Activated effector memory CD4-positive, alpha-beta T cell treated with anti-CD3 and anti-CD28 coated beads, Interleukin-2, amount 50 U/mL, for 16 hours (primary cell): ENCODE measurements at places on chromosomes 6 and 20.

DNA sequence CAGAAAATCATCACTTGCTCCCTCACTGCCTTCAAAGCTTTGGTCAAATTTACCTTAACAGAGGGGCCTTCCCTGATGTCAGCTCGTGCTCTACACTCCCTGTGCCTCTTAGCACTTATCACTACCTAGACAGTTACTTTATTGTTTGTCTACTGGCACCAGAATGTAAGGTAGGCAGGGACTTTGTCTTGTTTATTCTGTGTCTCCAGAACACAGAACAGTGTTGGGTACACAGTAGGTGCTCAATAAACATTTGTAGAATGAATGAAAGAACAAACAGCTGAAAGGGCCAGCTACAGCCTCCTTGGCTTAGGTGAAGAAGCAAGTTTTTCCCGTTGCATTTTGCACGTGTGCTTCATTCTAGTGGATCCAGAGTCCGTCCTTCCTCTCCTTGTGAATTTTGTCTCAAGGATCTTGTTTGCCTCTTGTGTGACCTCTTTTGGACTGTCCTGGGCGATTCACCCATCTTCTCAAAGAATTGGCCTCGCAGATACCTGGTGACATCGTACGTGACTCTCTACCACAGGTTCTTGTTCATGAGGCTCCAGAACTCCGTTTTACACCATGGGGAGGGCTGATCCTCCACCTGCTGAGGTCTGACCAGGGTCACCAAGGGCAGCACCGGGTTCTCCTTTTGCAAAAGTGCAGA is 84.2 kb upstream of the ARMC2 start:
- no peak for DNase-seq

DNA sequence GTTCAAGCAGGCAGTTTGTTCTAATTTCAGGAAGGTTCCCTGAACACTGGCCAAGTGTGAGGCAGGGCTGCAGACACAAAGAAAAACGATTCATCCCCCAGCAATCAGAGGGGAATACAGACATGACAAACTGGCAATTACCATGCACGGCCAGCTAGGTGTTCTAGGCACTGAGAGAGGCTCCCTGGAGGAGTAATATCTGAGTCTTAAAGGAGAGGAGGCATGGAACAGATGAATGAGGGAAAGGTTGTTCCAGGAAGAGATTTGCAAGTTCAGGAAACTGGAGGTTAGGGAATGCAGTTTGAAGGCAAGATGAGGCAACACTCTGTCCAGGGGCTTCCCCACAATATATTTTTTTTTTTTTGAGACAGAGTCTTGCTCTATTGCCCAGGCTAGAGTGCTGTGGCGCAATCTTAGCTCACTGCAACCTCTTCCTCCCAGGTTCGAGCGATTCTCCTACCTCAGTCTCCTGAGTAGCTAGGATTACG is 11.1 kb downstream of the RRAGD start:
- DNase-seq = no peak

DNA sequence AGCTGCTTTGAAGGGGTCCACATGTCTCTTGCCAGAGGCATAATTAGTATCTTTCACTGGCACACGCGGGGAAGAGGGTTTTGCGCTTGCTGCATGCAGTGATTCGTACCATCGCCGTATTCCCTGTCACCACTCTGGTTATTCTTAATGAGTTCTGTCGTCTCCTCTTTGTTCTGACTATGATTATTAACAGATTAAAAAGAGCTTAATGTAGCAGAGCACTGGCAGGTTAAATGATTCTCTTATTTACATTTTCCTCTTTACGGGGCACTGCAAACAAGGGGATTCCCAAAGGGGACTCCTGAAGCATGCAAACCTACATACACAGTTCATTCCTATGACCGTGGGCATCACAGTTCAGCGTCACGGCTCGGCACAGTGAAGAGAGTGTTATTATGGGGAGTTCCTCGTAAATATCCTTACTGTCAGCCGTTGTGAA is 204.8 kb downstream of the DTNBP1 start:
- DNase-seq = no peak

DNA sequence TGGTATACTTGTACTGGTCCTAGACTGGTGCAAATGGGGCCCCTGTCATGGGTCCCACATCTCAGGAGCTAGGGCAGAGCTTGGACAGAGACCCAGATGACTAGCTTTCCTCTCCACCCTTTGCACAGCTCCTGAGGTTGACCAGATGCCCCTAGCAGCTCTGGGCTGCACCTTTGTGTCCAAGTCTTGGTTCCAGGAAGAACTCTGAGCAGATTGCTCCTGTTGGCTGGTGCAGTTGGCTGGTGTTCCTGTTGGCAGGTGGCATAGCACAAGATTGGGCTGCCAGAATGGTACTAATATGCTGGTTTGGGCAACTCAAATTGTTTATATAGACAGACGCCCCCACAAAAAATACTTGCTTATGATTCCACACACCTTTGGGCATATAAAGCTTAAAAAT is 89.4 kb upstream of the EZR start:
- DNase-seq = no peak
